ENCODE measurements at places on chromosomes 2 and 18.
A peak's percentile ranks its signal among the peaks of the same experiment; 100 is the strongest.

DNA sequence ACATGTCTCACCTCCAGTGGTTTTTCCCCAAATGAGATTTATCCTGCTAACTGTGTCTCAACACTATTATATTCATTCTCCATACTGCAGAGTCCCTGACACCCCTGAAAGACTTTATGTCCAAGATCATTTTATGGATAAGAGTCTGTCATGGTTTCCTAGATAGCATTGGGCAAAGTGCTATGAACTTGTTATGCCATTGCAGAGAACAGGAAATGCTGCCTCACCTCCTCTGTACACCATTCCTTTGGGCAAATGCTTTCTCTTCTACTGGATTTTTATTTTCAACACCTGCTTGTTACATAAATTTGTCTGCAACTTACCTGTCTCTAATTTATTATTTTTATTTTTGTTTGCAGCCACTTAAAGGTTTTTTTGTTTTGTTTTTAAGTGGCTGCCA, 652.5 kb upstream of the FAM98A start:
- H3K27ac ChIP-seq: no peak overlapping the region
- DNase-seq: no peak
- no peaks in the 10 kb centered on the region for H3K27me3 ChIP-seq
- no peak overlapping the region for H3K4me3 ChIP-seq
- H3K36me3 ChIP-seq: no peaks in the 10 kb centered on the region

GRCh38 chr18:7567474-7568425, 634 bp downstream of the PTPRM start:
- H3K36me3 ChIP-seq: no peaks in the 10 kb centered on the region
- no peaks in the 10 kb centered on the region for H3K4me1 ChIP-seq
- H3K27me3 ChIP-seq: peaks cover 15% of the 10 kb centered on the region
- H3K27ac ChIP-seq: no peak overlapping the region
- DNase-seq: peak; percentile 51

DNA sequence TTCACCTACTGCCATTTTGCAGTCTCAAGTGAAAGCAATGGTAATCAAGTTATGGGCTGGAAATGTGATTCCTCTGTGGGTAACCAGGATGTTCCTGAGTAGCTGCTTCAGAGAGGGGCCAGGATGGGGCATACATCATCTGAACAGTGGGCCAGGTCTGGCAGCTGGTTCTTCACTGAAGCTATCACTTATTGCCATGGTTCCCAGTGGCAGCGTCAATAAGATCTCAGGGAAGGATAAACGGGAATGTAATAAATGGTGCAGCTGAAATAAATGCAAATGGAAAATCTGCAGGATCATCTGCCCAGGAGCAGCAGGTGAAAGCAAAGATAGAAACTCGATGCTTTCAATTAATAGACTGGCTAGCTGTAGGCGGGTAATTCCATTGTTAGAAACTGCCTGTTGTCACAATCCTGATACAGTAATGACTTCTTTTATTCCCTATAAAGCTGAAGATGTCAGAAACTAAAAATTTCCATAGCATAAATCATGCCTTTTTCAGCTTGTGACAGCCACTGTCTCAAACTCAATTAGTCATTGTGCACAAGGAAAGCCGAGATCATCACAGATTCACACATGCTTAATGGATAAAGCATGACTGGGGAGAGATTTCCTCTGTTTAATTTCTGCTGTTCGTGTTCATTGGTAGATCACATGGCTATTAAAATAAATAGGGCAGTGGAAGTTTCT, 56.2 kb upstream of the CCDC85A start:
- no peak overlapping the region for H3K4me3 ChIP-seq
- peaks cover 8% of the 10 kb centered on the region for H3K36me3 ChIP-seq
- no peak for DNase-seq
- H3K4me1 ChIP-seq: no peaks in the 10 kb centered on the region

DNA sequence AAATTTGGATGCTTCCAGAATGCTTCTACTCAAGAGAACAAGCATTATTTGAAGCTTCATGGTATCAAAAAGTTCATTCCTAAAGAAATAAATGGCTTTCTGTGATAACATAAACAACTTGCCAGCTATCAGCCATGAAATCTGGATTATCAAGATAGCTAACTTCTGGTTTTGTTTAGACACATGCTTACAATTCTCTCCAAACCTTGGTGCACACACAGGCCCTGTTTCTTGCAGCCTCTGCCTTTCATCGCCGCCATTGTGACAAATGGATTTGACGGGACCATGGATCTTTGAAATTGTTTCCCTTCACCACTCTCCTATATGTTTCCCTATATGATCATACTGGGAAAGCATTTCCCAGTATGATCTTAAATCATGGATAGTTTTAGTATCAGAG, 47.9 kb upstream of the CABLES1 start:
- H3K36me3 ChIP-seq: no peaks in the 10 kb centered on the region
- H3K27me3 ChIP-seq: no peaks in the 10 kb centered on the region
- no peaks in the 10 kb centered on the region for H3K4me1 ChIP-seq
- H3K27ac ChIP-seq: no peak overlapping the region

- H3K27me3 ChIP-seq: no peaks in the 10 kb centered on the region
- DNase-seq: no peak
- no peak overlapping the region for H3K4me3 ChIP-seq
Observed at GRCh38 chr2:85853499-85854165, 35.2 kb downstream of the ST3GAL5 start.

GRCh38 chr2:19574778-19575260, 216.4 kb upstream of the OSR1 start:
- no peak overlapping the region for H3K4me3 ChIP-seq
- H3K4me1 ChIP-seq: no peaks in the 10 kb centered on the region
- no peaks in the 10 kb centered on the region for H3K27me3 ChIP-seq
- DNase-seq: no peak
- no peaks in the 10 kb centered on the region for H3K36me3 ChIP-seq
